ENCODE measurements at places on chromosomes 5 and 9.

DNA sequence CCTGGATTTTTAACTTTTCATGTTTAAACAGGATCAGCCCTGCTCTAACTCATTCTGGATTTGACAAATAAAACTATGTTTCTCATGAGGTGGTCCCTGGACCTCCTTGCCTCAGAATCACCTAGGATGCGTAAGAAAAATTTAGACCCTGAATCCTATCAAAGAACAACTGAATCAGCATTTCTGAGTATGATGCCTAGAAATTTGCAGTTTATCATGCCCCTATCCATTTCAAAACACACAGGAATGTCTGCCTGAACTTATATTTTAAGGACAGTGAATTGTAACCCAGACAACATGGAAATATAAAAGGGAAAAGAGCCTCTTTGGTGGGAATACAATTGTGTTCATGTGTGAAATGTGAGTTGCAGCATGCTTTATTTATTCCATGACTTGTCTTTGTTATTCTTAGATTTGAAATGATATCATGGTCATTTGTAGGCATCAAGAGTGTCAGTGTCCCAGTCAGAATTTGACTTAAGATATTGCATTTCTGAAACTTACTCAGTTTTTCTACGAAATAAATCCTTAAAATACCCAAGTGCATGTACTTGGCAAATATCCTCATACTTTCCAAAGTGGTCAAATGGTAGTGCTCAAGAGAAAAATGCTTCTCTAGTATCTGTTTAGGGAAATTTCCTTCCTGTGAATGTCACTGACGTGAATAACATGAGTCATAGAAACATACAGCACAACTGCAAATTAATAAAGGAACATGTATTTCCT, 144.3 kb downstream of the GIN1 start:
- no peaks in the 10 kb centered on the region for H3K27me3 ChIP-seq
- peaks cover 17% of the 10 kb centered on the region for H3K36me3 ChIP-seq
- DNase-seq: no peak

DNA sequence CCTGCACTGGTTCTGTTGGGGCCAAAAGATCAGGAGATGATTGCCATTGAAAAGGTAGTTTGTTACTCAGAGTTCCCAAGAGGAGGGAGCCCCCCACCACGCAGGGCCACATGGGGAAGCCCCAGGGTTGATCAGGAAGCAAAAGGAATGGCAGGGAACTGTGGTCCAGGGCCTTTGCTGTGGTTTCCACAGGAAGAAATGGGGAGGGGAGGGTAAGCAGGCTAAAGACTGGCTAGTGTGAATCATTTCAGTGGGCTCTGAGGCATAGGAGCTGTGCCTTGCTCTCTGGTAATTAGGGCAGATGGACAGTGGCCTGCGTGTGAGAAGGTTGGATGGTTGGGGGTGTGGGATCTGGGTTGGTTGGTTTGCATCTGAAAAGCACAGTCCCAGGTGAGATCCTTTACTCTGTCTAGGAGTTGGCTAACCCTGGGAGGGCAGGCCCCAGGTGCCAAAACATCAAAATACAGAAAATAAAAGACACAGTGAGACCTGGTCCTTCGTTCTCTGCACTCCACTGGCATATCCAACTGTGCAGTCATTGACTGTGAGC, 66.1 kb downstream of the PTPDC1 start:
- H3K27ac ChIP-seq: no peak overlapping the region
- peaks cover 13% of the 10 kb centered on the region for H3K4me1 ChIP-seq
- no peak for DNase-seq

- H3K27ac ChIP-seq: no peak overlapping the region
- peaks cover 4% of the 10 kb centered on the region for H3K36me3 ChIP-seq
- no peak for DNase-seq
- no peaks in the 10 kb centered on the region for H3K27me3 ChIP-seq
Measured at GRCh38 chr5:75138689-75139088, 86.3 kb upstream of the GCNT4 start.

GRCh38 chr5:110916381-110917049, 155.0 kb upstream of the TSLP start:
- no peaks in the 10 kb centered on the region for H3K36me3 ChIP-seq
- peaks cover 2% of the 10 kb centered on the region for H3K27me3 ChIP-seq
- H3K4me1 ChIP-seq: no peaks in the 10 kb centered on the region
- no peak overlapping the region for H3K4me3 ChIP-seq

DNA sequence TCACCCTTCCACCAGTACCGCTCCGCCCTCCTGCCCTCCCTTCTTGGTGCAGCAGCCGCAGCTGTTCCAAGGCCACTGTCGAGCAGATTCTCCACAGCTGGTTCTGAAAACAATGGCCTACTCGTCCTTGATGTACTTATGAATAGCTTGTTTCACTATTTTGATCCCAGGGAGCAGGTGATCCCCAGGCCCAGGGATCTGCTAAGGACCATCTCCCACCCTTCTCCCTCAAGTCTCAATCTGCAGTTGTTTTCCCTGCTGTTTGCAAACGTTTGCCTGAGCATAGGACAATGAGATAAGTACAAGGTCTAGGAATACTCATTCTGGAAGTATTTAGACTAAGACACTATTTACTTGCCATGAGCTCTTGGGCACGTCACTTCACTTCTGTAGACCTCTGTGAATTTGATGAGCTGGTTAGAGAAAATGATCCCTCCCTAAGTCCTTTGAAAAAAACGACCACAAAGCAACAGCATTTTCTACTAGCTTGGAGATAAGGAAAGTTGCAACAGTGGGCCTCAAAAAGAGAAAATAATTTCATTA, 1.8 kb downstream of the LURAP1L start:
- no peak overlapping the region for H3K27ac ChIP-seq
- H3K27me3 ChIP-seq: peaks cover 26% of the 10 kb centered on the region
- DNase-seq: no peak
- no peaks in the 10 kb centered on the region for H3K36me3 ChIP-seq

GRCh38 chr5:67530609-67531255, 334.1 kb upstream of the CD180 start:
- no peaks in the 10 kb centered on the region for H3K27me3 ChIP-seq
- H3K4me1 ChIP-seq: peaks cover 2% of the 10 kb centered on the region
- no peak for DNase-seq
- peaks cover 2% of the 10 kb centered on the region for H3K36me3 ChIP-seq
- no peak overlapping the region for H3K27ac ChIP-seq
- no peak overlapping the region for H3K4me3 ChIP-seq

- no peaks in the 10 kb centered on the region for H3K27me3 ChIP-seq
- no peak for DNase-seq
- peaks cover 33% of the 10 kb centered on the region for H3K4me1 ChIP-seq
- H3K36me3 ChIP-seq: peaks cover 35% of the 10 kb centered on the region
- no peak overlapping the region for H3K4me3 ChIP-seq
Measured at GRCh38 chr5:154309805-154310204, 119.3 kb downstream of the GALNT10 start.

All from activated naive CD8-positive, alpha-beta T cell treated with anti-CD3 and anti-CD28 coated beads, Interleukin-2, amount 50 U/mL, for 24 hours (primary cell).